T47D (cell line): ENCODE measurements at places on chromosomes 1 and 21.
A peak's percentile ranks its signal among the peaks of the same experiment; 100 is the strongest.

- DNase-seq: no peak
Measured at GRCh38 chr1:119735217-119735616, 23.5 kb downstream of the PHGDH start.

GRCh38 chr1:235075048-235075776 lies 53.4 kb downstream of the TOMM20 start:
- no peak for DNase-seq

- DNase-seq: no peak
Measured at GRCh38 chr1:179554427-179554826, 21.3 kb downstream of the NPHS2 start.

DNA sequence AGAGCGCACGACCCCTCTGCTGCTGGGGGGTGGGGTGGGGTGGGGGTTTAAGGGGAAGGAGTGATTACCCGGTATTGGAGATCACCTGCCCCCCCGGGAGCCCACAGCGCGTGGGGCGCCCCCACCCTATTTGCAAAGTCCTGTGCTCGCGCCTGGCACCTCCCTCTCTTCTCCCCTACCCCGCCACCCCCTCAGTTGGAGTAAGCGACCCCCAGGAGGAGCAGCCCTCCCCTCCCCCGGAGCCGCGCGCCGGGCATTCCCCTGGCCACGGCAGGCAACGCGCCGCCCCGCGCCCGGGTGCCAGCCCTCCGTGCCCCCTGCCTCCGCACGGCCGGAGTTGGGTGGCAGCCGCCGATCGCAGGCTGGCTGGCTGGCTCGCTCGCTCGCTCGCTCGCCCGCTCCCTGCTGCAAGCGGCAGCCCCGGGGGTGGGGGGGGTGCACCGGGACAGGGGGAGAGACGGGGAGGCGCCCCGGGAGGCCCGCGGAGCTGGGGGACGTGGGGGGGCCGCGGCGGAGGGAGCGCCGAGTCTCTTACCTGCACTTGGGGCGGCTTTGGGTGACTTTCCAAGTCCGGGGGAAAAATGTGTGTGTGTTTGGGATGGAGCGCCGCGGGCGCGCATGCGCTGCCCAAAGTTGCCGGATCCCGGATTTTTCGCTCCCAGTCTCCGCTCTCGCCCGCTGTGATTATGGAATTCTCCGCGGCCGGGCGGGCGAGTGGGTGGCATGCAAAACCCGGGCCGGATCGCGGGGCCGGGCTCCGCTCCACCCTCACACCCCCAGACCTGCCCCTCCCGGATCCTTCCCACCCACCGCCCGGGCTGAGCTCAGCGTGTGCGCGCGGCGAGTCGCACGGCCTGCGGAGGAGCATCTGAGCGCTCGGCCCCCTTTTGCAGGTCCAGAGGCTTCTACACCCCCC lies at the start of gene CASZ1:
TSS of gene CASZ1 (minus strand) at position 618 of the 916 bp plus-strand sequence. CDS start 102,757 bp downstream, outside the sequence.
- peak; percentile 84 for DNase-seq

- DNase-seq: no peak
Measured at GRCh38 chr21:16193496-16194094, 463.8 kb downstream of the USP25 start.

- DNase-seq: no peak
Measured at GRCh38 chr1:246000638-246001015, 506.5 kb downstream of the SMYD3 start.

DNA sequence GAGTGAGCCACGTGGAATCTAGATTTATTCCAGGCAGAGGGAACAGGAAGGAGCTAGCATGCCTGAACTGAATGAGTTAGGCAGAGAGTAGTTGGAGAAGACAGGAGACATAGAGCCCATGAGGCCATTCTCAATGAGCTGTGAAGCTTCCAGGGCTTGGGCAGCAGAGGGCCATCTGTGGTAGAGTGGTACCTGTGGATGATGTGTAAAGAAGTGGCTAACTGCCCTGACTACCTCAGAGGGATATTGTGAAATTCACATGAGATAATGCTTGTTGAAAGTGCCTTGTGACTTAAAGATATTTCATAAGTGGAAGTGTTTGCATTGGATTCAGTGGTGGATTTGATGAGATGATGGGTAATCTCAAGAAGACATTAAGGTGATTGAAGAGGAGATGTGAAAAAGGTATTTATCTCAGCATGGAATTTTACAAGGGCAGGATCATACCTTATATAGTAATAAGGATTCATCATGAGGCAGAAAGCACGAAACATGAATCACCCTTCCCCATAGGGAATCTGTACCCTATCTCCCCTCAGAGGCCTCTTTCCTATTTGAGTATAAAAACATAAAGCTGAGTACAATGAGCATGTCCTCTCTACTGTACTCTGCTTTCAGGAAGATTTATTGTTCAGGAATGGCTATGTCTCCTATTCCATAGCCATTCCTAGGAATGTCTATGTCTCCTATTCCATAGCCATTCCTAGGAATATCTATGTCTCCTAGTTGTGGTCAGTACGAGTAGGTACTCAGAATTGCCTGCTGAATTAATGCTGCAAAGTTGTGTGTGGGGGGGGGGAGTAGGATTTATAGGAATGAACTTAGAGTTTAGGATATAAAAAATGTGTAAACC lies 146.8 kb downstream of the PAPPA2 start:
- DNase-seq: no peak

DNA sequence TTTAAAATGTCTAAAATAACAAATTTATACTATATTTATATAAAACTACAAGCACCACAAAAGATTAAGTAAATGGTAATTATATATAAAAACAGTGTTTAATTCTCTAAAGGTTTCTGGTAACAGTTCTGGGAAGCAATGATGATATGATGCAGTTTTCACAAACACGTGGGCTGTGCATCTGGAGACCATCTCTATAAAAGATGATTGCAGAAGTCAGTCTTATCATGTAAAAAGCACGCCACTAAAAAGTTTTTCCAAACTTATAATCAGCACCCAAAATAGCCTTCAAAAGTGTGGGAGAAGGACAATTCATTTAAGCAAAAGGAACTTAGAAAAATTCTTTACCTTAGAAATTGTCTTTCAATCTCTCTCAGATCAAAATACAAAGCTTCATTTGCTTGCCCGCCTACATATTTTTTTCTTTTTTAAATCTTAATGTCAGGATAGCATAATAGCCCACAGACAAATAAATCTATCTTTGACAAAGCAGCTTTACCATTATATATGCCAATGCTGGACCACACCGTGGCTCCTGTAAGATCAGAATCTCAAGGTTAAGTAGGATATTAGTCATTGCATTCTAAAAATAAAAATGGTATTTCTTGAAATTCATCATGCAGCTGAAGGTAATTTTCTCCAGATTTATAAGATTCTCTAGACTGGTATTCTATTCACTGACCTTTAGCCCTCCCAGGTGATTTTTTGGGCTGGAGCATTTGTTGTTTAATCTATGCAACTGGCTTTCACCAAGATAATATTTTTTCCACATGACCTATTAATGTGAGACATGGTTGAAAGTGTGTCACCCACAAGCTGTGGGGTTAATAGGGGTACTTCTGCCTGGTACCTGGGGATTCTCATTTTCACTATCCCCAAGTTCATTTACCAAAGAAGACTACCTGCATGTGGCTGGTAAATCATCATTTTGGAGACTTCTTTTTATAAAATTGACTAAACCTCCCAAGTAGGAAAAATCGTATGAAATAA lies 189.6 kb upstream of the ST6GALNAC5 start:
- DNase-seq: no peak

DNA sequence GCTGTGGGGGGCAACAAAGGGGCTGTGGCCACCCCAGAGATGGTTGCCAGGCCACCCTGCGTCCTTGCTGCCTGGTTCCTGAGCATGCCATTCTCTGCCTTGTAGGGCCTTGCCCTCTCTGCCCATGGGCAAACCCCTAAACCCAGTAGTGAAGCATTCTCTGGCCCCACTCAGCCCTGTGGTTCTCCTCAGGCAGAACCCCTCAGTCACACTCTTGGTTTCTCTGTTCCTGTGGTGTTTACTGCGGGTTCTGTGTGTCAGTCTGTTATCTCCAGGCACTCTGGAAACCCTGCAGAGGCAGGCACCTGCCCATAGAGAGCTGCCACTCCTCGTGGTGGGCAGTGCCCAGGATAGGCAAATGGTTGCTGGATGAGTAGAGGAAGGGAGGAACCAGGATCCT lies 41.1 kb upstream of the IL19 start:
- no peak for DNase-seq

GRCh38 chr1:239771550-239771949 lies 320.1 kb upstream of the FMN2 start:
- no peak for DNase-seq

DNA sequence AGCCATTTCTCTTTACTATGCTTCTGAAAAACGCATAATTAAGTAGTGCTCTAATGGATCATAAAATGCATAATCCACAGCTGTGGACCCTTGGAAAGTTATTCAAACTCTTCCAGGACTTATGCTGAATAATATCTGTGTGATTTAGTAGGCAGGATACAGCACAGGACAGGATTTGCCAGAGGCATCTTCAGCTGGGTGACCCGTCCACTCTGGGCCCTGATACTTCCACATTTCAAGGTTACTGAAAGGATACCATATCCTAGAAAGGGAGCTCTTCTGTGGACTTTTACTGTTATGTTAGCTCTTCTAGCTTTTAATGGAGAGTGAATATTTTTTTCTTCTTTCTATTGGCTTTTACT lies 49.6 kb downstream of the MAP10 start:
- DNase-seq: no peak

GRCh38 chr1:204143276-204144041 lies 8.4 kb downstream of the ETNK2 start:
- no peak for DNase-seq

- DNase-seq: no peak
Measured at GRCh38 chr1:59360170-59360569, 63.3 kb downstream of the FGGY start.

- DNase-seq: no peak
Measured at GRCh38 chr1:165376041-165376810, 19.7 kb upstream of the LMX1A start.

DNA sequence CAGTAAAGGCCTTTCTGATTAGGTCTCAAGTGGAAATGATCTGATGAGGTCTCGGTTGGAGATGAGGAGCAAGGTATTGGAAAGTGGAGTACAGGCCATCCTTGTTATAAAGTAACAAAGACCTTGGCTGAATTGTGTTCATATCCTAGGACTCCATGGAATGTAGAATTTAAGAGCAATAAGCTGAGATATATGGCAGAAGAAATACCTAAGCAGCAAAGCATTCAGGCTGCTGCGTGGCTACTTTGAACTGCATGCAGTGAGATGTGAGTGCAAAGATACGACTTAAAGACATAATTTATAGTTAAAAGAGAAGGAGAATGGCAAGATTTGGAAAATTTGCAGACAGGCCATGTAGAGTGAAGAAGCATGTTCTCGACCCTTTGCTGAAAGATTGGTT lies 11.2 kb upstream of the XPR1 start:
- no peak for DNase-seq

GRCh38 chr1:162823231-162823630 lies 32.7 kb downstream of the HSD17B7 start:
- DNase-seq: no peak

GRCh38 chr1:201763455-201764140 lies 65.4 kb upstream of the IPO9 start:
- DNase-seq: no peak

GRCh38 chr1:226497991-226498639 lies 50.4 kb upstream of the STUM start:
- DNase-seq: no peak

GRCh38 chr1:207518608-207519236 lies 22.8 kb downstream of the CR1 start:
- DNase-seq: no peak

- DNase-seq: no peak
Measured at GRCh38 chr1:44108241-44108640, 10.4 kb upstream of the KLF17 start.

DNA sequence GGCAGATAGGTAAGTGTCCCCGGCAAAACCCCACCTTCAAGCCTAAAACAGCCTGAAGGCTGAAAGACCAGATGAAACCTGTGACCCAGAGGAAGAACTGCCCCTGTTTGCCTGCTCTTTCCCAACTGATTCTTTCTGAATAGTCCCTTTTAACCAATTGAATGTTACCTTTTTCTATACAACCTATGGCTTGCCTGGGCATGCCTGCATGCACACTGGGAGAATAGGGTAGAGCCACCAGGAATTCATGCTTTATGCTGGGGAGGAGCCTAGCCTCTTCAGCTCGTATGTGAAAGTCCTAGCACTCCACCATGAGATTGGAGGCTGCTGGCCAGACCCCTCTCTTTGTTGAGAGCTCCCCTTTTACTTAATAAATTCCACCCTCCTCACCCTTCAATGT lies 340.0 kb downstream of the PTBP2 start:
- DNase-seq: no peak

- no peak for DNase-seq
Measured at GRCh38 chr21:45856442-45856841, 125.1 kb upstream of the COL6A1 start.

GRCh38 chr1:207823880-207824566 lies 72.2 kb downstream of the CD46 start:
- DNase-seq: peak; percentile 99

DNA sequence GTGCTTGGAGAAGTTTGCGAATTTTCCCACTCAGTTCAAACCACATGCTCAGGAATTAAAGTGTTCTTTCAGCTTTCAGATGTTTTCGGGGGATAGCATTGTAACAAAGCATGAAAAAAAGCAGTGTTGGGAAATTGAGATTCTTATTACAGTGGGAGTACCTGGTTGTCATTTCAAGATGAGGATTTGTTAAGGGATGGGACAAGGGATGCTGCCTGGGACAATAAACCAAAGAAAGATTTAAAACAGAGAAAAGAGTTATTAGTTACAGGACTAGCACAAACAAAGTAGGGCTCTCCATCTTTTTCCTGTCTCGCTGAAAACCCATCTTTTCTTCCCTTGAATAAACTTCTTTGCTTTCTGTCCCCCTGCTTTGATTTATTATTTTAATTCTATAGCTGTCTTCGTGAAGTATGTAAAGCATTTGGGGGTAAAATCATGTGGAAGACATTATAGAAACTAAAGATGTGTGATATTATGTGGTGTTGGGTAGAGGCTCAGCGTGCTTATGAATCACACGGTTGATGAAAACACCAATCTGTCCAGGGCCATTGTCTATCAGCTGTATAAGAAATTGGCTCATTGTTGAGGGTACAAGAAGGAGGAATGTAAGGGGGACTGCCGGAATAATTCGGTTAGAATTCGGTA lies 277.6 kb downstream of the KIF26B start:
- DNase-seq: no peak

GRCh38 chr1:192566657-192567056 lies 8.9 kb upstream of the RGS1 start:
- DNase-seq: no peak

DNA sequence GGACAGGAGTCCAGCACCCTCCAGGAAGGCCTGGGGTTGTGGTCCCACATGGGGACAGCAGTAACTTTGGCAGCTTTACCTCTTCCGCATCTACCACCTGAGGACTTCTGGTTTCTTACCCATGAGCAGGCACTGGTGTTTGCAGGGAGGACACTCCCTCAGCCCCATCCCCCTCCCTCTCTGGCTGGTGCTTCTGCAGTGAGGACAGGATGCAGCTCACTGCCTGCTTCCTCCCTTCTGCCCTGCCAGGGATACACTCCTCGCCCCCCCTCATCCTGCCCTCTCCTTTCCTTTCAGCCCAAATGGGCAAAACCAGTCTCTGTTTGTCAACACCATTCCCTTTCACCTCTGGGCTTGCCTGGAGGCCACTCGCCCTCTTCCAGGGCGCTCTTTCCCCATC lies 62.4 kb downstream of the KIRREL1 start:
- no peak for DNase-seq

- peak; percentile 58 for DNase-seq
Measured at GRCh38 chr1:117312453-117313138, 54.7 kb upstream of the MAN1A2 start.
